ENCODE measurements at places on chromosomes 2 and 18. TPM values are rescaled to one million over a fixed set of nuclear protein-coding genes. Genes with fewer than 3 reads are reported as not detected.

DNA sequence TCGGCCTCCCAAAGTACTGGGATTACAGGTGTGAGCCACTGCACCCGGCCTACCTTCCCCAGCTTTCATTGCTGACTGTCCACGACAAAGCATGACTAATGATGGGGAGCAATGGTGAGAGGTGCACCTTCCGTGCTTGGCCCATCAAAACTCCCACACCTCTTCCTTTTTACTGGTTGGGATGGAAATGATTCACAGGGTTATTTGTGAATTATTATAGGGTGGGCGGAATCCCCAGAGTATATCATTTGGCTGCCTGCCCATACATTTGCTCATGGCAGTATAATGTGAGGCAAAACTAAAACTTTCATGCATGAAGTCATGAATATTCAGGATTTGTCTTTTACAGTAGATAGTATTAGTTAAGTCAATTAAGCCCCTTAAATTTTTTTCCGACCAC, 334.2 kb upstream of the NETO1 start:
- DNase-seq, result no peak

GRCh38 chr18:28120828-28121515, 56.0 kb downstream of the CDH2 start:
- no peak for DNase-seq

GRCh38 chr2:37886745-37887144, 38.3 kb upstream of the RMDN2 start:
- DNase-seq, result no peak

DNA sequence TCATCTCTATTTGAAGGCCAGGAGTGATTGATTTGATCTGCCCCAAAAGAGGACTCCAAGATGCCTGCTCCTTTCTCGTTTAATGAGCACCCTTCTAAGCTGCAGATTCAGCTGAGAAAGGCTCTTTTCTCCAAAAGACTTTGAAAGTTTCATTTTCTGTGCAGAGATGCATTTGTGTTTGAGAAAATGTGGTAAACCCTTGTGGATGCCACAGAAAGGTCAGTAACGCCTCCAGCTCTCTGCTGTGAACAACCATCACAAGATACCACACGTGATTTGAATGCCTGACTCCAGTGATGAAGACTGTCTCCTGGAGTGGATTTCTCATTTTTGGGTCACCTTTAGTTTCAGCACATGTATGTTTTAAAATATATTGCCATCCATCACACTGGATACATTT, 35.0 kb upstream of the CCDC85A start:
- DNase-seq, result no peak

GRCh38 chr2:120344214-120344975, 1.5 kb upstream of the INHBB start:
- DNase-seq, result no peak

- no peak for DNase-seq
Observed at GRCh38 chr2:55869637-55870325, 53.8 kb downstream of the EFEMP1 start.

DNA sequence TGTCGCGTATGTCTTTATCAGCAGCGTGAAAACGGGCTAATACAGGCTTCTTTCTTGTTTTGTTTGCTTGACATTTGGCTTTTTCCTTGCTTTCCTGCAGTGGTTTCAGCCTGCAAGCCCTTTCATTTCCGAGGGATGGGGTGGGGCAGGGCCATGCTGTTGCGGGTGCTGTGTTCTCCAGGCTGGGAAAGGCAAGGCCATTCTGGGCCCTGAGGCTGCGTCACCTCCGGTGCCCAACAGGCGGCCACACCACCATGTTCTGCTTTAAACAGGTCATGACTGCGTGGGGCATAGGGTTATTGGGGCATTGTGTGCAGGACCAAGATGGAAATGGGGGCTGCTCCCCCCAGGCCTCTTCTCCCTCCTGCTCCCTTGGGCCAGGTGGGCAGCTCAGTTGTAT, 38.6 kb upstream of the PLB1 start:
- DNase-seq, result no peak

DNA sequence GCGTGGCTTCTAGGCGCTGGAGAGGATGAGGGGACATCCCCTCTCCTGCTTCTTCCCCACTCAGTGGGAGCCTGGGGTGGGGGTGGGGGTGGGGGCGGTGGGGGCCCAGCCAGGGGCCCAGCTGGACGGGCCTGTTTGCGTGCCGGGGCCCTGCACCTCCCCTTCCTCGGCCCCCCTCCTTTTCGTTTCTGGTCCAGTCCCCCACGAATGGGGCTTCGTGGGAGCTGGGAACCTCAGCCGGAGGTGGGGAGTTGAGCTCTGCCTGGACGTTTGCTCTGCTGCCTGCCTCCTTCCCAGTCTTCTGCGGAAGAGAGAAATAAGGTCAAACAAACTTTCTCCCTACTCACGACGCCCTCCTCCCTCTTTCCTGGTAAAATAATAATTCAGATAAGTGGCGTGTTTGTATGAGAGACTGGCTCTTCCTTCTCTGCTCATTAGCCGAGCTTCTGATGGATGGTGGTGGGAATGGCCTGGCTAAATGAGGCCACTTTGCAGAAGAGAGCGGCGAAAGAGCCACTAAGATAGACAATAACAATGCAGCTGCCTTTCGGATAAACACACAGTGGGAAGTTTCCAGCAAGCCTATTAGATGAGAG, 782 bp downstream of the MTA3 start:
- DNase-seq, result peak; percentile 34

- no peak for DNase-seq
Observed at GRCh38 chr18:33201509-33201926, 239.0 kb downstream of the CCDC178 start.

- no peak for DNase-seq
Observed at GRCh38 chr2:132549935-132550670, 119.9 kb downstream of the LYPD1 start.

DNA sequence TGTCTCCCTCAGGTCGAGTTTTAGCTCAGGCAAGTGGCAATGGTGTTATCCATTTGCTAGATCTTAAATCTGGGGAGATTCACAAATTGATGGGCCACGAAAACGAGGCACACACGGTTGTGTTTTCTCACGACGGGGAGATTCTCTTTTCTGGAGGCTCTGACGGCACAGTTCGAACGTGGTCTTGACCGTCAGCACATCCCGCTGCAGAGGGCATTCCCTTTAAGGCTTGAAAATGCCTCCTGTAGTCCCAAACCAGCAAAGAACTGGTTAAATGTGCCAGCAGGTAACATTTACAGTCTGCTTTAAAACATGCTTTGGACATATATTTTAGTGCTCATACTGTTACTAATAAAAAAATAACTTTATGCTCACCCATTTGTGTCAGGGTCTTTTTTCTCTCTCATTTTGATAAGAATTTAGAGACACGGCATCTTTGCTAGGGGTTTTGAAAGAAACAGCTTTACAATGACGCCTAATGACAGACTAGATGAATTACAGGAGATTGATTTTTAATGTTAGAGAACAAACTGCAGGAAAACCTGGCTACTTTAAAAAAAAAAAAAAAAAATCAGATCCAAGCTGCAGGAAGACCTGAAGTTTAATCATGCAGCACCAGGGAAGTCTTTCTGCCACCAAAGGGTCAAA, 602 bp upstream of the VWC2L start:
- no peak for DNase-seq

- DNase-seq, result no peak
Observed at GRCh38 chr18:62396381-62396780, 71.3 kb downstream of the TNFRSF11A start.

DNA sequence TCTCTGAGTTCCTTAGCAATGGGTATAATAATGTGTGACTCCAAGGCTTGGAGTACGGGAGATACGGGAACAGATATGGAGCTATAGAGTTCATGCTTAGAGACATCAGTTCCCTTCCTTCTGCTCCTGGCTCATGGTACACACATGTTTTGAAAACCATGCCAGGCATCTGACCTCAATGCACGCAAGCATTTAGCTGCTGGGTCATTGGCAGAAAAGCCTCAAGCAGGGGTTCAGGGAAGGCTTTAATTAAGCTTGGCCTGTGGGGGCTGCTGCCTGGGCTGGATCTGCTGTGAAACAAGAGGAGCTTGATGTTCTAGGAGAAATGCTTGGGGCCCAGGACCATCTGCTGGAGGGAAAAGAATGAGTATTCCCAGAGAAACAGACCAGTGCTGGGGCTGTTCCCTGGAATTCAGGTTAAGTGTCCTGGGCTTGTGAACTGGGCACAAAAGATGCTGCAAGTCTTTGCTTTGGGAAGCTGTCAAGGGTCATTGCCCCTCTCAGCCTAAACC, 3.2 kb downstream of the ALLC start:
- no peak for DNase-seq

GRCh38 chr2:106065268-106065982, 128.7 kb downstream of the UXS1 start:
- no peak for DNase-seq

GRCh38 chr2:68913359-68913758, 39.3 kb downstream of the GKN2 start:
- DNase-seq, result no peak

GRCh38 chr2:99694331-99694730, 204.5 kb upstream of the REV1 start:
- no peak for DNase-seq

- no peak for DNase-seq
Observed at GRCh38 chr18:5250603-5251002, 44.9 kb downstream of the ZBTB14 start.

GRCh38 chr18:64055019-64055418, 85.1 kb downstream of the SERPINB8 start:
- DNase-seq, result no peak

GPR35 gene
- polyA plus RNA-seq, result 3.0 TPM

LINC00305 gene
- not detected for polyA plus RNA-seq
